ENCODE measurements at places on chromosomes 4 and X.
A peak's percentile ranks its signal among the peaks of the same experiment; 100 is the strongest.

GRCh38 chr4:145019346-145019745 lies 78.7 kb downstream of the ANAPC10 start:
- no peak for DNase-seq

- no peak for DNase-seq
Observed at GRCh38 chrX:1011691-1012283, 200.7 kb downstream of the CRLF2 start.

DNA sequence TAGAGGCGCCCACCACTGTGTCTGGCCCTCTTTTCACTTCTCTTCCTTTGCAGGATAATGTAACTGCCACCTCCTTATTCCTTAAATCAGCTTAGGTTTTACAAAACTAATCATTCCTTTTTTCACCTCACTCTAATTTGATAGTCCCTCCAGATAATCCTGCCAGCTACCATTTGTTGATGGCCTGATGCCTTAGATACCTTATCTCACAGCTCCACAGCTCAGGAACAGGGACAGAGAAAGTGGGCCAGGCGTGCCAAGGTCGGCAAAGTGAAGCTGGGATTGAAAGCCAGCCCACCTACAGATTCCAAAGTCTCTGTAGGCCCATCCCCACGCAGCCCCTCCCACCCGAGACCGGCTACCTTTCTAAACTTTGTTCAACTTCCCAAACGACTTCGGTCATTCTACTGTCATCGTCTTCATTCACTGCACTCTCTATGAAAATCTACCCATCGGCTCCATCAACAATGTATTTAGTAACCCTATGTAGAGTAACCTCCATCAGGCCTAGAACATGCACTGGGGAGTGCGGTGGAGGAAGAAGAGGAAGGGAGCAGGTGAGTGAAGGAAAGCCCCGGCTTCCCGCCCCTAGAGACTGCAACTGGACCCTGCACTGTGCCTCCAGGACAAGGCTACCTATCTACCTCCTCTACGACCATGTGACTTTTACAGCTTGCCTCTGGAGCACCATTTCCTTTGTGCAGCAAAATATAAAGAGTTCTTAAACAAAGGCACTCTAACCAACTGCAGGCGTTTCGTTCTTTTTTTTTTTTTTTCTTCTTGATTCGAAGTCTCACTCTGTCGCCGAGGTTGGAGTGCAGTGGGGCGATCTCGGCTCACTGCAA lies 1.5 kb downstream of the CASP6 start:
- DNase-seq: no peak

- DNase-seq: no peak
Observed at GRCh38 chrX:12986886-12987285, 12.0 kb downstream of the TMSB4X start.

GRCh38 chr4:3720466-3720865 lies 45.7 kb upstream of the ADRA2C start:
- no peak for DNase-seq

- DNase-seq: no peak
Observed at GRCh38 chrX:45322382-45322781, 121.7 kb upstream of the DIPK2B start.

DNA sequence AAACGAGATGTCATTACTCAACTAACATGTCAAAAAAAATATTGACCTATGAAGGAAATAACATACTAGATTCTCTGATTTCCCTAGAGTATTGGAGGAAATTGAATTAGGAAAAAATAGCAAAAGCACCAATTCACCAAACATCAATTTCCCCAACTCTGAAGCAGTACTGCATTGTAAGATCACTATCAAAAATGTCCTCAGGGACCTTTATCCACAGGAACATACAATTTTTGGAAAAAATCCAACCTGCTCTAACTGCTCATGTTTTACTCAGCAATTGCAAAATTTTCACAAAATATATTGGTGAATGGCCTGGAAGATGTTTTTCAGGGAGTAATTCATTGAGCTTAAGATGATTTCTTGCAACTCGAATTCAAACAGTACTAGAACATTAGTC lies 239.0 kb upstream of the GIMD1 start:
- no peak for DNase-seq

GRCh38 chr4:72505314-72505744 lies 63.7 kb downstream of the ADAMTS3 start:
- no peak for DNase-seq

GRCh38 chr4:136931781-136932180 lies 600.5 kb downstream of the PCDH18 start:
- DNase-seq: no peak

DNA sequence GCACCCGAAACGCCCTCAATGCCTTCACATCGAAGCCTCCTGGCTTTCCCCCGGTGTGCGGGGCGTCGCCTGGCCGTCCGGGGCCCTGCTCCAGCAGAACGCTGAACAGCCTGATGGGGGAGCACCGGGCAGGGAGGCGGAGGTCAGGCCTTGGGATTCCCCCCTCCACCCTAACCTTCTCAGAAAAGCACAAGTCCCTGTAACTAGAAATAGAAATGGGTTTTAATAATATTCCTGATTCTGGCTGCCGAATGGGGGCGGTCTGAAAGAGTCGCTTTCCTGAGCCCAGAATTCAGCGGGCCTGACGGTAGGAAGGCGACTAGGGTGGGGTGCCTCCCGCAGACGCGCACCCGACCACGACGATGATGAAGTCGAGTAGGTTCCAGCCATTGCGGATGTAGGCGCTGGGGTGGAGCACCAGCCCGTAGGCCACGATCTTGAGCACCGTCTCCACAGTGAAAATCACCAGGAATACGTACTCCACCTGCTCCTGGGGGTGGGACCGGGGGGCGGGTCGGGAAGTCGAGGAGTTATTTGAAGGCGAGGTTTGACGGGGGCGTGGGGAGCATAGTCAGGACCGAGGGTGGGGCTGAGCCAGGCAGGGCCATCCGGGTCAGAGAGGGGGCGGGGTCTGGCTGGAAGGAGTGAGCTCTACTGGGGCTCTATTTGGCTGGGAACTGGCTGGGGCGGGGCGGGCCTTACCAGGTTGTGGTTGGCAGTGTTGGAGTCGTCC lies 2.5 kb downstream of the CACNA1F start:
- peak; percentile 70 for DNase-seq

- no peak for DNase-seq
Observed at GRCh38 chrX:69038816-69039215, 126.4 kb downstream of the PJA1 start.

GRCh38 chr4:184924516-184924915 lies 93.8 kb upstream of the HELT start:
- no peak for DNase-seq

- no peak for DNase-seq
Observed at GRCh38 chr4:182449186-182449929, 206.2 kb downstream of the TENM3 start.

- no peak for DNase-seq
Observed at GRCh38 chr4:7815562-7815961, 124.1 kb downstream of the AFAP1 start.

GRCh38 chr4:78057135-78057599 lies at the start of gene FRAS1:
TSS of gene FRAS1 (plus strand) at chr4:78057323. CDS start at chr4:78058010, 687 bp downstream.
- DNase-seq: no peak

- DNase-seq: no peak
Observed at GRCh38 chr4:113773756-113774155, 12.2 kb upstream of the CAMK2D start.

DNA sequence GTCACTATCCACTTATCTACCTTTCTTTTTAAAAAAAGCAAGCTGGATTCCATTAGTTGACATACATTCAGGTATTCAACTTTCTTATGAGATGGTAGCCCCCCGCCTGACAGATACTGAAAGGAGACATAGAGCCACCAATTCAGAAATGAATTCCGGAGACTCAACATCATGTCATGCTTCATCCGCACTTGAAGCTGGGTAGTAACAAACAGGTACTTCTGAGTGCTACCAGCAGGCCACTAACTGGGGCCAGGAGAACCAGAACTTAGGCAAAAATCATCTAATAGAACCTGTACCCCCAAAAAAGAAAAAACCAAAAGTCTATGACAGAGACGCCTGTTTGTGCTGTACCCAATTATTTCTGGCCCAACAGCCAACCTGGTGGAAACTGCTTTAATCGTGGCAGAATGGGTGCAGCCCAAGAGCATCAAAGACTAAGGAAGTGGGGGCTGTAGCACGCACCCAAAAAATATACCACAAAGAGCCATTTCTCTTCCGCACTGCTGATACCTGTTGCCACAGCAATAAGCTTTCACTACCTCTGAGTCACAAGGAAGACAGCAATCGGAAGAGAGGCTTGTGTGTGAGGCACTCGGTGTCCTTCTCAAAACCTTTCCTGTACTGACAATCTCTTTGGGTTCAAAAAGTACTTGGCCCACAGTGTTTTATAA lies 84.8 kb downstream of the AFAP1 start:
- peak; percentile 79 for DNase-seq

GRCh38 chr4:106864231-106864630 lies 171.9 kb downstream of the DKK2 start:
- DNase-seq: no peak

DNA sequence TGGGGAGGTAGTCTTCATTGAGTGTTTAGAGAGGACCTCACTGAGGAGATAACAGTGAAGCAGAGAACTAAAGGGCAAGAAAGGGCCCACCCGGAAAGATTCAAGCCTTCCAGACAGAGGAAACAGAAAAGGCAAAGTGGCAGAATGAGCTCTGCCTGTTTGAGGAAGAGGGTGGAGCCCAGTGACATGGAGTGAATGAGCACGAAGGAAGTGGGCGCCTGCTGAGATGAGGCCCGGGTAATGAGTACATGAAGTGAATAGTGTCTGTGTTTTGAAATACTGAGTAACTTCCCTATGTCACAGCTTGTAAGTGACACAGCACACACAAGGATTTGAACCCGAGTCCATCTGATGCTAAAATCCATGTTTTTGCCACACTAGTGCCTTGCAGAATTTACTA lies 32.5 kb upstream of the TLR2 start:
- peak; percentile 78 for DNase-seq

DNA sequence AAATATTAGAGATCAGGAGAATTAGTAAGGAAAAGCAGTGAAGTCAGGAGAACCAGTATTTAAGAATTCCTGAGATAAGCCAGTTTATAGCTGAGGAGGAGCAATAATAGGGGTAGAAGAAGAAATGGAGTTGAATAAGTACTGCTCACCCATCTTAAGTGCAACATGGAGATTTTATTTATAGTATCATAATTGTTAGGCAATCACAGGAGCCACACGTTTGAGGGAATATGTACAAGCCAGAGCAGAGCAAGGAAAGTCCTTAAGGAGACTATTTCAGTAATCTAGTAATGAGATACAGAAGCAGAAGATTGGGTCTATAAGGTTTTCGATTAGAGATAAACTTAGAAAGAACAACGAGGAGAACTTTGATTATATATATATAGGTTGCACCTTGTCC lies 145.0 kb downstream of the KDM6A start:
- no peak for DNase-seq

DNA sequence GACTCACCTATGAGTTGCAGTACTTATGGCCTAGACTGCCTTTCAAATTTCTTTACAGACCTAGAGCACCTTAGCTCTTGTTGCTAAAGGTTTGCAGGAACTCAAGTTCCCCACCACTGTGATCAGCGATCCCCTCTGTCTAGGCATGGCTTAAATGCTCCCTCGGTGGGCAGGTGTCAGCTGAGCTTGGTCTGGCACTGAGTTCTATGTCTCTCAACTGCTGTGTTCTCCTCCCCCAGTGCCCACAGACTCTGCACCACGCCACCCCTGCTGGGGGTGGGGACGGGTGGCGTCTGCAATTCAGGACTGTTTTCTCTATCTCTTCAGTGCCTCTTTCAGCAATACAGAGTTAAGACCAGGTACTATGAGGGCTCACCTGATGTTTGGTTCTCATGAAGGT lies 30.5 kb downstream of the TMEM271 start:
- no peak for DNase-seq

DNA sequence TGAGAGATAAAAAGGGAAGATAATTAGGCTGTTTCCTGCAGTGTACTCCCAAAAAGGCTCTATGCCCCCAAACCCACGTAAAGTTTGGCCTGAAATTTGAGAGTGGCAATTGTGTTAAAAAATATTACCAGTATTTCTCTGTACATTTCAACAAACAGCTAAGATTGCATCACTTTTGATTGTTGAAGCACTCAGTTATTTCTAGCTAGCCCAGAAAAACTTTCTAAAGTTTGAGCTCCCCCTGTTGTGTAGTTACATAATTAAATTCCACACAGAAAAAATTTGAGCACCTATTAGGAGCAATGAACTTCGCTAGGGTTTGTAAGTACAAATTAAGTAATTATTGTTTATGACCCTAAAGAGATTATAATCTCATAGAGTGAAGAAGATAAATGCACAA lies 109.4 kb downstream of the DLG3 start:
- DNase-seq: peak; percentile 4

- DNase-seq: no peak
Observed at GRCh38 chr4:48321312-48321711, 20.0 kb upstream of the SLAIN2 start.

GRCh38 chrX:19557822-19558221 lies 42.5 kb upstream of the MAP3K15 start:
- DNase-seq: no peak

GRCh38 chrX:2799369-2799768 lies 29.4 kb upstream of the GYG2 start:
- no peak for DNase-seq

- no peak for DNase-seq
Observed at GRCh38 chr4:7073526-7074390, 5.9 kb upstream of the GRPEL1 start.

DNA sequence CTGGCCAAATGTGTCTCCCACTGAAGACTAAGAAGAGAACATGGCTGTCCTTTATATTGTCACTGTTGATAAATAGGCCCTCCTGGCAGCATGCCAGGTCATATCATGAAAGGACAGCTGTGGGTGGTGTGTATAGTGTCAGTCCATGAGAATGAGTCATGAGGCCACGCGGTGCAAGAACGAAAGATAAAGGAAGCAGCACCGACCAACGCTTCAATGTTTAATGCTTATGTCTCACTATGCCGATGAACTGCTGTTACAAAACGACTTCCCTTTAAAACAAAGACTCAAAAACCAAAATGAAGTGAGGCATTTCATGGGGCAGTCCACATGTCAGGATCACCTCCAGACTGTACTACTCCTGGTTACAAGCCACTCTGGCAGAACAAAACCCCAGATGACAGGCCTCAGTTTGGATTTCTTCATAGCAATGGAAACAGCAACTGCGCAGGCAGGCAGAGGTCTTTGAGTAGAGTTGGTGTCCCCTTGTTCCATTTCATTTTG lies 5.2 kb upstream of the TCEANC start:
- DNase-seq: peak; percentile 63

- DNase-seq: no peak
Observed at GRCh38 chrX:131650637-131651410, 107.0 kb downstream of the OR13H1 start.

DNA sequence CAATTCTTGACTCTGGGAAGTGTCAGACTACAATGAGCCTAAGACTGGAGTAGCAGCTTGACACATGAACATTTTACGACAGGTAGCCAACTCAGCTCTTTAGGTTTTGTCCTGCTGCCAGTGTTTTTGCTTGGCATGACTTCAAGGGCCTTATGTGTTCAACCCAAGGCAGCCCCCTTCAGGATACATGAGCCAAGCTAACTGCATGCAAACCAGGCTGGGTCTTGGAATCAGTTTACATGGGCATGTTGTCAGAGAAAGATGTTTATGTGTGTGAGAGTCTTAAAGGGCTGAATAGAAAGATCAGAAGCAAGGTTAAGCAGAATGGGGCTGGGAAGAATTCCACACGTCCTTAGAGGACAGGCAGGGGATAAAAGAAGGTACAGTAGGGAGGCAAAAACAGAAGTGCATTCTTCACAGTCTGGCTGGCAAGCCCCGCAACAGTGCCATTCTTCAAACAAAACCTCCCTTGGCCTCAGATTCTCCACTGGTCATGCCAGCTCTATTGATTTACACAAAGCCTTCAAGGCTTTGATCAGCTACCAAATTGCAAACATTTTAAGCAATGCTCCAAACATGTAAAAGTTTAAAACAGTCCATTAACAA lies 97.3 kb downstream of the NKX6-1 start:
- no peak for DNase-seq

GRCh38 chrX:10602646-10603045 lies 17.7 kb downstream of the MID1 start:
- DNase-seq: no peak

- no peak for DNase-seq
Observed at GRCh38 chr4:14583752-14584151, 418.5 kb upstream of the CPEB2 start.
